ENCODE measurements at places on chromosomes 3 and 15.

DNA sequence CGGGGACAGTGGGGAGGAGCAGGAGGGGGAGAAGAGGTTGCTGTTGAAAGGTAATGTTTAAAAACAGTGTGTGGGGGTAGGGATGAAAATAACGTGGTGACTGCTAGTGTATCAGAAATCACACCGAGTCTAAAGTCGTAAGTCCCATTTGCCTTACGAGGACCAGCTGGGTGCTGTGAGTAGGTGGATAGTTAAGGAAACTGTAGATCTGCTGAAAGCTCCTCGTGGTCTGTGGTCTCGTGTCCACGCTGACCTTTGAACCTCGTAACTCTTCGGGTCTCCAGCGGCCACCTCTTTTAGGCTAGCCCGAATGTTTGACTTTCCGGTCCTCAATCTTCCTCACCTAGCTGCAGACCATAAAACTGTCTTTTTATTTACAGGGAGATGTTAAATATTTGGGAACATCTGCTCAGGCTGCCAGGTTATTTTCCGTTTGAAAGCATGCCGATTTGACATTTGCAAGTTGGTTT lies 29.3 kb upstream of the ST3GAL6 start:
- no peak for DNase-seq

- no peak for DNase-seq
Measured at GRCh38 chr3:114552527-114552812, 258.6 kb downstream of the TIGIT start.

GRCh38 chr3:180615954-180616353 lies 14.0 kb downstream of the TTC14 start:
- no peak for DNase-seq

DNA sequence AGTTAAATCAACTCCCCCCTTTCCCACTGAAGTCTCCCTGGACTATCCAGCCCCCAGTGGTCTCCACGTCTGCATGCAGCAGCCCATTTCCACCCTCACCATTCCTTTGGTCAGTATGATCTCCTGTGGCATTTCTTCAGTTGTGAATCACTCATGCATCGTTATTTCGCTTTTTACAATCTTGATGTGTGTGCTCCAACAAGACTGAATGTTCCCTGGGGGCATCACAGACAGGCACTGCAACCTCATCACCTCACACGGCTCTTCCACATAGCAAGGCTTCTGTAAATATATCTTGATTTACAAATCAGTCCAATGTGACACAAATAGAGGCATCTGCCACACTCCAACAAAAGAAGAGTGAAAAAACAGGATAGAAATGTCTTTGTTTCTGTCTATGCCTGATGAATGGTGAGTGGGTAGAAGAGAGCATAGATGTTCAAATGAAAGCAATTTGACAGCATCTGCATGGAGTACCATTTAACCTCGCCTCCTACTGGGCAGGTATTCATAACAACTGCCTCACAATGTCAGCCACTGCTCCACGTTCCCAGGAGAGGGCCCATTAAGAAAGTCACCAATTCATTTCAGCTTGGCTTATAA lies 5.2 kb downstream of the HEG1 start:
- no peak for DNase-seq

GRCh38 chr15:37107071-37107743 lies 6.9 kb upstream of the MEIS2 start:
- no peak for DNase-seq

DNA sequence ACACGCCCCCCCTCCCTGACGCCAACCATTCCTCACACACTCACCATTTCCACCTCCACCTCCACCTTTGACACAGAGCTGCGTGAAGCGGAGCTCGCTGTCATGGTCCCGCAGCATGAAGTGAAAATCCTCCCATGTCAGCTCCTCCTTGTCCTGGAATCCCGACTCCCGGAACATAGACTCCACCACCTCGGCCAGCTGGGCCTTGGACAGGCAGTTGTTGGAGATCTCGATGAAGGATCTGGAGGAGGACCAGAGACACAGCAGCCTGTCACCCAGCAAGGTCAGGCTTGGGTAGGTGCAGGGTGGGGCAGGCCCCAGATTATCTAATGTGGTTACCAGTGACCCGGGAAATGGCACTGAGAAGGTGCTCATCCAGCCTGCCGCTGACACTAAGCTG lies 12.2 kb downstream of the DUOX2 start:
- no peak for DNase-seq

- no peak for DNase-seq
Measured at GRCh38 chr3:180913581-180914404, 1.3 kb downstream of the FXR1 start.

- DNase-seq = no peak
Measured at GRCh38 chr3:152113413-152113812, 155.3 kb upstream of the MBNL1 start.

DNA sequence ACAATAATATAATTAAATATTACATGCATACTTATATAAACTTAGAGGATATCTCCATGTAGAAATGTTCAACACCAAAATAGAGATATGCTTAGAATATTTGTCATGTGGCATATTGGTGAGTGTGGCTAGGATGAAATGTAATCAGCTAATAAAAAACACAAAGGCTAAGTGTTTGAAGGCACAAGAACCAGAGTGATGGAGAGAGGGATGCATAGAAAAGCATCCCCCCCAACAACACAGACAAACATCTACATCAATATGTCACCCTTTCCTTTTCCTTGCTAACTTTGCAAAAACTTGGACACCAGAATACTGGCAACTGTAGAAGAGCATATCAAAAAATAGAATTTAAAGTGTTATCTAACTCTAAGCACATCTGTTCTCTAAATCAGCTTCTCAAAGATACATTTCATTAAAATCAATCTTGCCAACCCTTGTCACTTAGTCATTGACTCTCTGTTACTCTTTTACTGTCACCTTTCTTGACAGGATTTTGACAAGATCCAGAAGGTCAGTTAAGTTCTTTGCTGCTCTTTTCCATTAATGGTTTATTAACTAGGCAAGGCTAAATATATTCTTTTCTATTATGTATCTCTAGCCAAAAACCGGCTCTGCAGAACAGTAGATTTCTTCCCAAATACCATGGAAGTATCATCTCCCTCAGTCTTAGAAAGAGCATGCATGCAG lies 695.9 kb downstream of the OTOL1 start:
- DNase-seq = no peak

- no peak for DNase-seq
Measured at GRCh38 chr15:39320886-39321285, 260.0 kb upstream of the THBS1 start.

DNA sequence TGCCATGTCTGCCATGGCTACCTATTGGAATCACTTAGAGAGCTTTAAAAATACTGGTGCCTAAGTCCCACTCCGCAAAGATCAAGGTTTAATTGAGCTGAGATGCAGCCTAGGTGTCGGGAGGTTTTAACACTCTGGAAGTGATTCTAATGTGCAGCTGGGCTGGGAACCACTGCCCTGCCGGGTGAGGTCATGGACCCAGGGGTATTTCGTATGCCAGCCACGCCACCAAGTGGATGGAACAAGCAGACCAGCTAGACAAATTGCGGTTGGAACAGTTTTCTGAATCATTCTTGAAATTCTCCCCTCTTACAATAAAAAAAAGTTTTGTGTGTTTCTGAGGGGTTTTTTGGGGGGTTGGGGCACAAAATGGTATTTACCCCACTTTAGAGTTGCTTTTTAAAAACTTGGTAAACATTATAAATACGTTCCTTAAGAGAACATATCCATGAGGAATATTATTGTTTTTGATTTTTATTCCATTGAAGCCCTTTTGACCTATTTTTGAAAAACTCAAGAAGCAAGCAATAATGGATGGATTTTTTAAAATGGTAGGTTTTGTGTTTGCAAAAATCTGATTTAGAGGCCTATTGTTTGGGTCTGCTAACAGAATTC lies 66.2 kb upstream of the CSTA start:
- DNase-seq = peak; percentile 14

DNA sequence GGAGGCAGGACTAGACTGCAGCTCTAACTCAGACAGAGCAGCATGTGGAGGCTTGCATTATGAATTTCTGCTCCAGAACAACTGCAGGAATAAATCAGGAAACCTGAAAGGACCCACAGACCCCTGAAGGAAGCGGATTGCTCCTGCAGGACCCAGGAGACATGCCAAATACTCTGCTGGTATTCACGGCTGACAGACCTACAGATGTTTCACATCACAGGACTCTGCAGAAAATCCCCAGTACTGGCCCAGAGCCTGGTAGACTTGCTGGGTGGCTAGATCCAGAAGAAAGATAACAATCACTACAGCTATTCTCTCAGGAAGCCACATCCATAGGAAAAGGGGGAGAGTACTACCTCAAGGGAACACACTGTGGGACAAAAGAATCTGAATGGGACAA lies 942.1 kb downstream of the AGBL1 start:
- no peak for DNase-seq

DNA sequence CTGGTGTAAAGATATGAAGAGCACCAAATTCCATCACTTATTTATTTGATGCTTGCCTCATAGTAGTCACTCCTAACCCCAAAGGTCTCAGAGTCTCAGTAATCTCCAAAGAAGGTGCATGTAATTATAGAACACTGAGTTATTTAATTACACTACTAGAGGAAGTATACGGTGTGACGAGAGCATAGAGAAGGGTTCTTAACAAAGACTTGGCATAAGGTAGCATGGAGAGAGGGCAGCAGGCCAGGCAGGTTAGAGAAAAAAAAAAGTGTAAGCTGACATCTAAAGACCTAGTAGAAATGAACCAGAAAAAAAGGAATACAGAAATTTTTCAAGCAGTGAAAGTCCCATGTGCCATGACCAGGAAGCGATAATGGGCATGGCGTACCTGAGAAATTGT lies 213.3 kb upstream of the TGFBR2 start:
- no peak for DNase-seq

GRCh38 chr3:194373899-194374298 lies 4.4 kb upstream of the LRRC15 start:
- DNase-seq = no peak

GRCh38 chr3:153397794-153398193 lies 235.8 kb downstream of the RAP2B start:
- DNase-seq = no peak

GRCh38 chr3:188819939-188820338 lies 351.8 kb upstream of the TPRG1 start:
- no peak for DNase-seq

GRCh38 chr3:127637971-127638370 lies 9.0 kb downstream of the PODXL2 start:
- no peak for DNase-seq

DNA sequence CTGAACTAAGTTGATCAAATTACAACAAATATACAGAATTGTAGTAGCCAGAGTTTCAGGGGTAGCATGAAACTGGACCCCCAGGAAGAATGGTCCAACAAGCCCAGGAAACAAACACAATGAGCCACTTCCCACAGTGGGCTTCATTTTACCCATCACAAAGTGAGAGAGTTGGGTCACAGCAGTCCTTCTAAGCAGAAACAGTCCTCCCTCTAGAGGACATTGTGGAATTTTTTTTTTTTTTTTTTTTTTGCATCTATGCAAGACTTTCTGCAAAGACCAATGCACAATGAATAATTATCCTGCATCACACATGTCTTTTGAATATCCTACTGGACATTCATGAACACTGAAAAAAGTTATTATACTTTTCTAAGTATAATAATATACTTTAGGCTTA lies 73.8 kb upstream of the ATP13A5 start:
- no peak for DNase-seq

DNA sequence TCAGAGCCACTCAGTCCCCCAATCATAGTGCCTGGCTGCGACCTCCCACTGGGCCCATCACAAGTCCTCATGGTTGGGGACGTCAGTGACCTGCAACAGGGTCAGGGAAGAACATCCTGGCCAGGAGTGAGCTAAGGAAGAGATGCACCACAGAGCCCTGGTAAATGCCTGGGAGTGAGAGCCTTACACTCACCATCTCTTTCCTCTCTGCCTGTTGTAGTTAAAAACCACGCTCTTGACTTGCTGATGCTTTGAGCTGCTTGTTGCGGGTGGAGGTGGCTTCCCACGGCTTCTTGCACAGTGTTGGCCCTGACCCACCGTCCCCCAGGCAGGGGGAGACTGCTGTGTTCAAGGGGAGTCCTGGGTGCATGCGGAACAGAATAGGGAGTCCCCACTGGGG lies 91.1 kb upstream of the RGMA start:
- DNase-seq = no peak

DNA sequence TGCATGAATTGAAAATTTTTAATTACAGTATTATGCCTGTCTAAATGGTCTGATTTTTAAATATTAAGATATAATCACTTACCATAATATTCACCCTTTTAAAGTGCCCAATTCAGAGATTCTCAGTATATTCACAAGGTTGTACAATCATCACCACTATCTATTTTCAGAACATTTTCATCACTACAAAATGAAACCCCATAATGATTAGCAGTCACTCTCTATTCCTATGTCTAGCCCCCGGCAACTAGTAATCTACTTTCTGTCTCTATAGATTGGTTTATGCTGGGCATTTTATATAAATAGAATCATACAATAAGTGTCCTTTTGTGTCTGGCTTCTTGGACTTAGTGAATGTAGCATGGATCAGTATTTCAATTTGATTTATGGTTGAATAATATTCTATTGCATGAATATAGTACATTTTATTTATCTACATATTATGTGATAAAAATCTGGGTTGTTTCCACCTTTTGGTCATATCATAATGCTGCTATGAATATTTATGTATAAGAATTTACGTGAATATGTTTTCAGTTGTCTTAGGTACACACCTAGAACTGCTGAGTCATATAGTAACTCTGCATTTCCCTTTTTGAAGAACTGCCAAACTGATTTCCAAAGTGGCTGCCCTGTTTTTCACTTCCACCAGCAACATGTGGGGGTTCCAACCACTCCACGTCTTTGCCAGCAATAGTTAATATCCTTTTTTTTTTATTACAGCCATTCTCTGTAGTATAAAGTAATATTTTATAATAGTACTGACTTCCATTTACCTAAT lies 485.7 kb upstream of the ZNF385D start:
- DNase-seq = no peak

GRCh38 chr15:63565536-63566186 lies 31.5 kb upstream of the FBXL22 start:
- DNase-seq = no peak

GRCh38 chr3:135915206-135915605 lies 50.3 kb upstream of the PPP2R3A start:
- no peak for DNase-seq

GRCh38 chr3:158261371-158261991 lies 151.6 kb downstream of the RSRC1 start:
- DNase-seq = no peak

DNA sequence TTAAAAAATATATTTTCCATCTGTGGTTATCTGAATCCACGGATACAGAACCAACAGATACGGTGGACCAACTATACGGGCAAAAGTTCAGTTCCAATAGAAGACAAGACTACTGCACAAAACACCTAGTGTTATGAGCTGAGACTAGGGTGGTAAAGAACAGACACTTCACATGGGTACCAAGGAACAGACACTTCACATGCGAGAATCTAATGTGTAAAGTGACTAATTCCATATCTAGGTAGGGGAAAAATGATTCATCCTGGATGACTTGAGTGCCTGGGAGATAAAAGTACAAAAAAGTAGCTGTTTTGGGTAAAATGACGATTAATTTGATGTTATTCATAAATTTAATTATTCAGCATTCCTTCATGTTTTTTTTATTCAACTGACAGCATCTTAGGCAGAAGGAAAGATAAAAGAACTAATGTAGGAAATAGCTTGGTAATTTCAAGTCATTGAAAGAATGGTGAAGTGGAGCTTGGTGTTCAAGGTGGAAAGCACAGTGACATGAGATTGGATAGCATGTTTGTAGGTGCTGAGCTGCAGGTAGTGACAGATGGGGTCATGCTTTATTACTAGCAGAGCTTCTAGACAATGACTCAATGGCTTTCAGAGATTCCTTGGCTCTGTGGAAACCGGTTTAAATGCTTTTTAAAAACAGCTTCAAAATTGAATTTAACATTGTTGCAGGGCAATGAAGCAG lies 5.2 kb downstream of the CD200 start:
- DNase-seq = no peak

- no peak for DNase-seq
Measured at GRCh38 chr3:98800401-98800800, 37.3 kb downstream of the ST3GAL6 start.

All from stimulated activated CD8-positive, alpha-beta memory T cell treated with anti-CD3 and anti-CD28 coated beads, Interleukin-2, amount 100 ng/mL, for 1 hour (primary cell).